Mesothelial cell of epicardium (in vitro differentiated cells): ENCODE measurements at places on chromosomes 7 and 10. TPM values are rescaled to one million over a fixed set of nuclear protein-coding genes. Genes with fewer than 3 reads are reported as not detected.

Gene AGMO
- 0.95 to 1.1 TPM (median 1.0 TPM) in 3 replicates for total RNA-seq

DNA sequence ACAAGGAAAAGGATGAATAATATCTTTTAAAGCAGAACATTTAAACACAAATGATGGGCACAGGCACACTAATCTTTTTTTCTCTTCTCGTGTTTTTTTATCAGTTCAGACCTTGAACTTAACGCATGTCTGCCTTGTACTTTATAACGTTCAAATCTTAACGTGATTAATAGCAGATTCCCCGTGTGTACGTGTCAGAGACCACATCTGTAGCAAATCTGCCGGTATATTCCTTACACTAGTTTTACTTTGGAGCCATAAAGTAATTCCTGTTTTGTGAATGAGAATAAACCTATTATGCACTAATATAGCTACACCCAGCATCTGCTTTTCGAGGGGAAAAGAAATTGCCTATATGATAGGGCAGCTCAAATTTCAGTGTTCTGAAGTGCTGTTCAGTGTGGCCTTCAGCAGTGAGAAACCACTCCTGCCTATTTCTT lies 166.0 kb upstream of the TCF7L2 start:
- no peaks in the 10 kb centered on the region for H3K27me3 ChIP-seq
- H3K4me3 ChIP-seq: peak overlapping the region; percentile 9
- peaks cover 49% of the 10 kb centered on the region for H3K4me1 ChIP-seq
- peak overlapping the region; percentile 80 for H3K27ac ChIP-seq
- no peak for DNase-seq

DNA sequence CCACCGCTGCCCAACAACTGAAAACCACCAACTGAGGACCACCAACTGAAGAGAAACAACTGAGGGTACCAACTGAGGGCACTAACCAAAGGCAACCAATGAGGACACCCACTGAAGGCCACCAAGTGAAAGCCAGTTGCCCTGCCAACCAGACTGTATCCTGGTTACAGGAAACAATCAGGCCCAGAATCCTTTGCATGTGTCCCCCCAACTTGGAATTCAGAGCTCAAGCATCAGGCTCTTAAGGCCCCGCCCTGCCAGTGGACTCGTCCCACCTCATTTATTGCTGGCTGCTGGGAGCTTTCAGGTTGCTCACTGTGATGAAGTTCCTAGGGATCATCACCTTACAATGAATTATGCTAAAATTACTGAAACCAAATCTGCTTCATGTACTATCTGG lies 76.6 kb upstream of the ABI1 start:
- H3K27me3 ChIP-seq: peaks cover 3% of the 10 kb centered on the region
- H3K4me3 ChIP-seq: no peak overlapping the region
- DNase-seq: no peak
- no peak overlapping the region for H3K27ac ChIP-seq
- H3K36me3 ChIP-seq: no peaks in the 10 kb centered on the region

DNA sequence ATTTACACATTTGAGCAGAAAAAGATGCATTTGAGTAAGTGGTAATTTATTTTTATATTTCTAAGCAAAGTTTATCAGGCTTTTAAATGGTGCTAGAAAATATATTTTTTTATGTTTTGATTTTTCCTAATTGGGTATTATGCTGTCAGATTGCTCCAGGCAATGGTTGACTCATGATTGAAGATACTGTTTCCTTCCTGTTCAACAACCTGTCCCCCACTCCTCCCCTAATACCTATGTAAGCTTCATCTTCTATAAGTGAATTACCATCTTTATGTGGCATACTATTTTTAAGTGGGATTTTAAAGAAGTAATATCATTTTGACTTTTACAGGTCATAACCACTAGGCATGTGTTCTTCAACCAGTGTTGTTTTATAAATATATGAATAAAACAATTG lies 21.4 kb downstream of the TSPAN13 start:
- DNase-seq: no peak
- peaks cover 3% of the 10 kb centered on the region for H3K36me3 ChIP-seq
- no peaks in the 10 kb centered on the region for H3K27me3 ChIP-seq
- H3K27ac ChIP-seq: no peak overlapping the region
- peaks cover 14% of the 10 kb centered on the region for H3K4me1 ChIP-seq
- no peak overlapping the region for H3K4me3 ChIP-seq

- no peak overlapping the region for H3K27ac ChIP-seq
- peak overlapping the region; percentile 44 for H3K4me3 ChIP-seq
- H3K27me3 ChIP-seq: peaks cover 1% of the 10 kb centered on the region
Observed at GRCh38 chr7:93622036-93623033, 47.8 kb upstream of the CALCR start.

DNA sequence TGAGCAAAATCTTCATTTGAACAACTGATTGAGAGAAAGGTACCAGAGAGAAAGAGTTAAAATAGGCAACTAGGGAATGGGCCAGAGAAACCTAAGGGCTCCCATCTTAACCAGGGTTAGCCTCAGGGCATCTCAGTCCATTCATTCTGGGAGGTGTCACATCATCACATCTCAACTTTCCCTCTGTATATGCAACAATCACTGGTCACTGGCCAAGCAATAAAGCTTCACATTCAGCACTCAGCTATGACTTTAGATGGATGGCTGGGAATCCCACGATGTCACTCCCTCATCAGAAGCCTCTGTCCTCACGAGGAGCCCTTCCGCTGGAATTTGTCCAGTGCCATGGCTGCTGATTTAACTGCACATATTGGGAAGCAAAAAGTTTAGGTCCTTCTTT lies 172.1 kb upstream of the MGMT start:
- H3K27me3 ChIP-seq: no peaks in the 10 kb centered on the region
- no peak overlapping the region for H3K27ac ChIP-seq
- H3K36me3 ChIP-seq: no peaks in the 10 kb centered on the region
- H3K4me3 ChIP-seq: no peak overlapping the region
- H3K4me1 ChIP-seq: peaks cover 11% of the 10 kb centered on the region
